GM12892 (cell line): ENCODE measurements at places on chromosomes 7 and 10.

DNA sequence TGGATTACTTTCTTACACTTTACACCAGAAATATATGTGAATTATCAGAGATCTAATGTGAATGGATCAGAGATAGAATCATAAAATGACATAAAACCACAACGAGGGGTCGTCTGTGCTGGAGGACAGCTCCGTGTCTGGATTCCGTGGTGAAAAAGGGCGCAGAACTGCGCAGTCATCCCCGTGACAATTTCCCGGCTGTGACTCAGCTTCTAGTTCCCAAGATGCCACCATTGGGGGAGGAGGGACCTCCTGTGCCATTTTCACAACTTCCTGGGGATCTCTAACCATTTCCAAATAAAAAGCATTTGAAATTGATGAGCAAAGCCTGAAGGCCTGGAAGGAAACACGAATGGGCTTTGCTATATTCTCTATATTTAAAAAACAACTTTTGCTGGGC is 72.1 kb downstream of the PDGFA start:
- no peak for DNase-seq

- peak; percentile 13 for DNase-seq
These were observed 365 bp downstream of the YME1L1 start for GRCh38 chr10:27153845-27154193.

DNA sequence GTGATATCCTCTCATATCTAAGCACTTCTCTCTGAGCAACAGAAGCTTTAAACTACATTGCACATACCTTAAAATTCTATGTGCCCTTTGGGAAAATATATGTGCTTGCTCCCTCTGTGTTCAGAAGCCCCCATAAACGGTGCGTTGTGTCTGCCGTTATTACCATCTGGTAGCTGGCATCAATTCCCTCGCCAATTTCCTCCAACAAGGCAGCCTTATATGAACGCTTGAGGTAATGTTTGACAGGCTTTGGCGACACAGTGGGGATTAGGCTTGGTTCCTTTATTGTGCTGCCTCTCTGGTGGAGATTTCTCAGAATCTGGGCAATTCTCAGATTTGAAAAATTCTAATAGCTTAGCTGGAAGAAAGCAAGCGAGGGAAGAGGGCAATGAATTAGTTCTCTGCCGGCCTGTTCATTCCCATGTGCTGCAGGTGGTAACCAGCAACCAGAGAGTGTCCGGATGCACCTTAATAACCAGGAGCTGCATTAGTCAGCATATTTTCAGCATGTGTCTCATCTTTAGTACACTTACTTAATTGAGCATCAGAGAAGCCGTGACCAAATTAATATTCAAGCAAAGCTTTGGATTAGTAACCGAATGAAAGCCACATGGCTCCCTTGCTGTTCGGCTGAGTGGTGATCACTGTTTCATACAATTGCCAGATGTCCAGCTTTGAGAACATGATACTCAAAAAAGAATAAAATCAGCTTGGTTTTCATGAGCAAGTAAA is 7.3 kb upstream of the PPP1R17 start:
- DNase-seq, result no peak

GRCh38 chr7:77531038-77531437 is 6.1 kb upstream of the PTPN12 start:
- DNase-seq, result no peak

DNA sequence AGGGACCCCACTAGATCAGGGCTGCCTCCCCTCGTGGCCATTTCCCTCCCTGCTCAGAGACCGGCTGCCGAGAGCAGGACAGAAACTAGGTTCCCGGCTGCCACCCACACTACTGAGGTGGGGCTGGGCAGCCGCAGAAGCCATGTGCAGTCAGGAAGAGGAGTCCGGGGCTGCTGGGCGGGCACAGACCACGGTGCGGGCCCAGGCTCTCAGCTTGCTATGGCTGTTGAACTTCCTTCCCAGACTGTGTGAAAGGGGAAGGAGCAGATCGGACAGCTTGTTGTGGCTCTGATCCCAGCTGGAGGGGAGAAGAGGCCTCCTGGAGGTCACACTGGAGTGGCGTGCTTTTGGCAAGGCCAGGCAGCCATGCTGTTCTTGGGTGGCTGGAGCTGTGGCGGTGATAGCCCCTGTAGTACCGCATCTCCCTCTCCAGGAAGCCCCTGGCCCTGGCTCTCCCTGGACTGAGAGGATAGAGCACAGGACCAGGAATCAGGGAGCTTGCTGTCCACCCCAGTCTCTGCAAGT is 56.8 kb downstream of the HK1 start:
- DNase-seq, result peak; percentile 41

- DNase-seq, result no peak
These were observed 45.1 kb downstream of the AMZ1 start for GRCh38 chr7:2732959-2733584.

DNA sequence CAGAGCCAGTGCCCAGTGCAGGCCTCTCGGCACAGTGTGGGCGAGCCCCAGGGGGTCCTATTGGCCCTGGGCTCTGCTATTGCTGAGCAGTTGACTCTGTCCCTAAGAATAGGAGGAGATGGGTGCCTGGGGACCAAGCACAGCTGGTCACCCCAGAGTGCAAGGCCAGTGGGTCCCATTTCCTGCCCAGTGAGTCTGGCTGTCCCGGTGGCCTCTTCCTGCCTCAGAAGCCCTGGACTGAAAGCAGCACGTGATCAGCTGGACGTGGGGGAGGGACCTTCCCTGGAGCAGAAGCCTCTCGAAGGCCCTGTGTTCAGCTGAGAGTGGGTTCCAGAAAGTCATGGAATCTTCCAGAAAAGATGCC is 42.0 kb downstream of the PWWP2B start:
- DNase-seq, result no peak
